ENCODE measurements at places on chromosomes 1 and 21. TPM values are rescaled to one million over a fixed set of nuclear protein-coding genes. Genes with fewer than 3 reads are reported as not detected.

Gene SPRR2A
- total RNA-seq: not detected

Gene MTARC2
- total RNA-seq: 14.1 TPM

Gene FAM72B
- 6.4 TPM for total RNA-seq

Gene RGS7
- 2.2 TPM for total RNA-seq

Gene CLDN17
- not detected for total RNA-seq

Gene FCRL6
- total RNA-seq: not detected

Gene OLIG2
- not detected for total RNA-seq

Gene MCOLN3
- total RNA-seq: not detected

Gene SCYL3
- 8.7 TPM for total RNA-seq

Gene RABGAP1L
- total RNA-seq: 39.2 TPM

Gene LRRC53
- not detected for total RNA-seq

Gene OR6K3
- total RNA-seq: not detected

Gene SLAMF9
- not detected for total RNA-seq

Gene UQCRHL
- 2.3 TPM for total RNA-seq

Gene LY9
- not detected for total RNA-seq

Gene TMEM269
- total RNA-seq: 0.13 TPM

Gene OLIG1
- total RNA-seq: not detected

Gene TNFRSF4
- 0.57 TPM for total RNA-seq

Gene ZFYVE9
- 48.4 TPM for total RNA-seq

Gene KLHDC8A
- not detected for total RNA-seq

Gene CD101
- 0.07 TPM for total RNA-seq

Gene KCNA3
- not detected for total RNA-seq

Gene PEX11B
- total RNA-seq: 21.5 TPM

Gene COQ8A
- total RNA-seq: 4.9 TPM

Gene PTPN22
- 15.8 TPM for total RNA-seq

Gene C4BPB
- total RNA-seq: not detected

Gene COL18A1
- total RNA-seq: 175 TPM

Gene ZFP69
- total RNA-seq: 3.4 TPM

Gene DIO1
- total RNA-seq: not detected

Gene NIBAN1
- 12.2 TPM for total RNA-seq

Gene CTSK
- 26.6 TPM for total RNA-seq

Gene ABCG1
- total RNA-seq: 17.7 TPM

Gene CYB561D1
- 5.5 TPM for total RNA-seq

Gene PLEKHN1
- total RNA-seq: 0.86 TPM

Gene HSD3B1
- not detected for total RNA-seq

Gene CFHR3
- total RNA-seq: not detected

Gene LCE2A
- not detected for total RNA-seq

Gene LORICRIN
- not detected for total RNA-seq

Gene GBP4
- total RNA-seq: 3.6 TPM

Gene TRIM45
- 1.4 TPM for total RNA-seq

Gene DIRAS3
- total RNA-seq: 0.22 TPM

Gene SYDE2
- 6.6 TPM for total RNA-seq

Gene NTNG1
- 0.13 TPM for total RNA-seq

Gene ABCB10
- total RNA-seq: 28.9 TPM

Gene ADORA1
- not detected for total RNA-seq

Gene NUDT4B
- 76.2 TPM for total RNA-seq
